ENCODE measurements at places on chromosomes 6 and 20.

DNA sequence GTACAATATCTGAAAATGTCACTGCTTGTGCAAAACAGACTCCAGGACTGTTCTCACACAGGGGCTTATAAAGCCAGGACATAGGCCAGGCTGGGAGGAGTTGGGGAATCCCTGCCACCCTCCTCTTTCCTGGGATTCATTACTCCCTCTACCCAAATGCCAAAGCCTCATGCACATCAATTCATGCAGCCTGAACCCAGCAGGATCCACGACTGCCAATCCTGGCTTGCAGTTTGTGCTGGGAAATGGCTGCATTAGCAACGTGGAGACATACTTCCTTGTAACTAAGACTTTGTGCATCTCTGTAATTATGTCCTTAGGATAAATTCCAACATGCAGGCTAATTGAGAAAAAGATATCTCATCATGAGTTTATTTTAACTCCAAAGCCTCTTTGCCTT is 143.8 kb downstream of the SYCP2 start:
- no peak for DNase-seq

- DNase-seq = no peak
These were observed 57.5 kb downstream of the NCOA3 start for GRCh38 chr20:47559141-47559540.

DNA sequence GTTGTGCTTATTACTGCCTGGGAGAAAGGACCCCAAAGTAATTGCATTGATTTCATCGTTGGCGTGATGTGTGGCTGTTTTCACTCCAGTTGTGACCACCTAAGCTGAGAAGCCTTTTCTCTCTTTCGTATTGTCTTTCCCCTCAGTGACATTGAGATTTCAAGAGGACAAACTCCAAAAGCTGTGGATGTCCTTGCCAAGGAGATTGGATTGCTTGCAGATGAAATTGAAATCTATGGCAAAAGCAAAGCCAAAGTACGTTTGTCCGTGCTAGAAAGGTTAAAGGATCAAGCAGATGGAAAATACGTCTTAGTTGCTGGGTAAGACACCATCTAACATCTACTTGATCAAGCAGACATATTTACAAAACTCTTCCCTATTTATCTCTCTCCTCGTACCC is 60.5 kb downstream of the MTHFD1L start:
- no peak for DNase-seq

DNA sequence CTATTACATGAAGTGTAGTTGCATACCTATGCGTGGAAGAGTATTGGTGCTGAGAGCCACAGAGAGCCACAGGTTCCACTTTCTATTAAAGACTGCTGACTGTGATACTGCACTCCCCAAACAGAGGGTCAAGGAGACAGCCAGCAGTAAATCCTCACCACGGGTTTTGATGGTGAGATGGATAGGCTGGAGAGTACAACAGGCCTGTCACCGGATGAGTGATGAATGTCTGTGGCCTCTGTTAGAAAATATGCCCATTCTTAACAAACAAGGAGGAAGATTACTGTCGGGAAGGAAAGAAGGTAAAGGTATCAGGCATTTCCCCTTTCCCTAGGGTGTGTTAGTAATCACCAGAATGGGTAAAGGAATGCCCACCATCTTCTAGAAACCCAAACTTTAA is 286.5 kb downstream of the ALDH8A1 start:
- no peak for DNase-seq

All from stimulated activated CD8-positive, alpha-beta memory T cell treated with anti-CD3 and anti-CD28 coated beads, Interleukin-12 subunit alpha, Interleukin-12 subunit beta, amount 100 ng/mL, for 4 hours (primary cell).